ENCODE measurements at places on chromosomes 4 and X.

DNA sequence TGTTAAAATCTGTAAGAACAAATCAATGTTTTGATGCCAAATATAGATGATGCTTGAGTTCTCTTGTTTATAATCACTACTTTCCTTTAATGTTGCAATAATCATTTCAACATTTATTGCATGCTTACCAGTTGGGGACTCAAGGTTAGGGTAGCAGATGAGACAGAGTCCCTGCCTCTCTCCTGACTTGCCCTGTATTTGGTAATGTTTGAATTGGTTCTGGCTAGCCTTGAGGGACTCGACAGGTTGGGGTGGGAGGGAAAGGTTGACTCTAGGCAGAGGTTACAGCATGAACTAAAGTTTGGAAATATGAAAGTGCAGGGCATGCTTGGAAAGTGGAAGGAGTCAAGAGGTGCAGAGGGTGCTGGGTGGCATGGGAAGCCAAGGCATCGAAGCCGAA, 2.0 kb downstream of the SEC24B start:
- DNase-seq: no peak

GRCh38 chrX:53685711-53686110, 808 bp downstream of the HUWE1 start:
- no peak for DNase-seq

GRCh38 chr4:158315706-158316105, 105.4 kb downstream of the TMEM144 start:
- DNase-seq: no peak

- DNase-seq: no peak
Observed at GRCh38 chrX:118675966-118676349, 51.4 kb upstream of the IL13RA1 start.

GRCh38 chrX:102712216-102712966, at the start of gene GPRASP2:
Gene GPRASP2 (plus strand): TSS chrX:102712448. CDS start chrX:102714870, 2,422 bp downstream.
- no peak for DNase-seq

- no peak for DNase-seq
Observed at GRCh38 chrX:142977128-142977914, 48.4 kb upstream of the SPANXN4 start.

- DNase-seq: no peak
Observed at GRCh38 chr4:129136433-129136832, 40.5 kb downstream of the C4orf33 start.

DNA sequence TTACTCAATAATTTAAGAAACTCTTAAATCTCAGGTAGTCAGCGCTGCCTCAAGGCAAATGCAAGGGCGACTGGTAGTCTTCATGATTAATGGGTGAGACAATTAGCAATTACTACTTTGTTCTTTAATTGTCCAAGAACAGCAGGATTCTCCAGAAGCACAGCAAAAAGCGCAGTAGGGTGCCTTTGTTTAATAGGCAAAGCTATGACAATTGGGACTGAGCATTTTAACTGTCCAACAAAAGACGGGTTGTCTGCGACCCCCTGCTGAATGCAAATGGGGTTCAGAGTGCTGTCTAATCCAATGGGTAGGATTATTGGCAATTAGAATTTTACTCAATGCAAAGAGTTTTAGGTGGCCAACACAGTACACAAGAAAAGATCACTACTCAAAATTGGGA, 286.1 kb downstream of the CHIC1 start:
- DNase-seq: no peak

GRCh38 chr4:5785806-5786680, 75.0 kb downstream of the EVC start:
- no peak for DNase-seq

All from CD4-positive, alpha-beta T cell treated with Interleukin-21 for 1 hour (primary cell).